Right ventricle myocardium superior (tissue), 1 donor: ENCODE measurements at places on chromosomes 3 and 15. TPM values are rescaled to one million over a fixed set of nuclear protein-coding genes. Genes with fewer than 3 reads are reported as not detected.

Gene EEF1AKMT4
- 1.6 TPM for total RNA-seq

Gene CTXND1
- total RNA-seq, result 0.94 TPM

Gene ARGFX
- not detected for total RNA-seq

Gene FRMD5
- total RNA-seq, result 44.0 TPM

Gene CPNE9
- not detected for total RNA-seq

Gene TMEM158
- total RNA-seq, result 0.48 TPM

Gene MUC4
- total RNA-seq, result not detected

Gene TSC22D2
- 15.9 TPM for total RNA-seq

Gene DNAJA4
- 79.9 TPM for total RNA-seq

Gene CHRNB4
- not detected for total RNA-seq
